Mesothelial cell of epicardium (in vitro differentiated cells): ENCODE measurements at places on chromosomes 7 and 10.

- DNase-seq = peak; percentile 71
These were observed 804 bp downstream of the UNC5B start for GRCh38 chr10:71213127-71213621.

DNA sequence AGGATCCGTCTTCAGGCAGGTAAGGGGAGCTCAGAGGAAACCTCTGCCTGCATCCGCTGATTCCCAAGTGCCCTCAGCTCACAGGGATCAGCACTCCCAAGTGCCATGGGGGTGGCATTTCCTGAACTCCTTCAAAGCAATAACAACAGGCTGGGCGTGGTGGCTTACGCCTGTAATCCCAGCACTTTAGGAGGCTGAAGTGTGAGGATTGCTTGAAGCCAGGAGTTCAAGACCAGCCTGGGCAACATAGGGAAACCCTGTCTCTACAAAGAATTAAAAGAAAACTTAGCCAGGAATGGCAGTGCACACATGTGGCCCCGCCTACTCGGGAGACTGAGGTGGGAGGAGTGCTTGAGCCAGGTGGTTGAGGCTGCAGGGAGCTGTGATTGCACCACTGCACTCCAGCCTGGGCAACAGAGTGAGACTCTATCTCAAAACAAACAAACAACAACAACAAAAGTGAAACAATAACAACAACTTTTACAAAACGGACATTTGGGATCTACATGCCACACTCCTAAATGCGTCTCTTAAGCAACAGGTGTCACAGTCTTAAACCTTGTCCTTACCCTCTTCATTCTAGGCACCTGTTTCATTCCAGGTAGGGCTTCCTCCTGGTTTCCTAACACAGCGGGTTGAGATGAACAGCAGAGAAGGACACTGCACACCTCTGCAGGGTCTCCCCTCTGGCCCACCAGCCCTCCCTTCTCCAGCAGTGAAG, 73.8 kb downstream of the PAXIP1 start:
- no peak for DNase-seq

DNA sequence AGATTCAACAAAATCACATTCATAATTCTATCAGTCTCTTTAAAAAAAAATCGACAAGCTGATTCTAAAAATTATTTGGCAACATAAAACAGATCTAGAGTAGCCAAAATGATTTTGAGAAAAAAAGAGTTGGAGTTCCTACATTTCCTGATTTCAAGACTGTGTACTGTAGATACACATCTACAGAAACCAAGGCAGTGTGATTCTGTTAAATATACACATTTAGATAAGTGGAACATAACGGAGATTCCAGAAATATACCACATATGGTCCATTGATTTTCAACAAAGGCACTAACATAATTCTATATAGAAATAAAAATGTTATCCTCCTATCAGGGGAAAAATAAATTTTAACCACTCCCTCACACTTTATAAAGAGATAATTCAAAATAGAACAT, 467.0 kb downstream of the ADRA2A start:
- DNase-seq = no peak

DNA sequence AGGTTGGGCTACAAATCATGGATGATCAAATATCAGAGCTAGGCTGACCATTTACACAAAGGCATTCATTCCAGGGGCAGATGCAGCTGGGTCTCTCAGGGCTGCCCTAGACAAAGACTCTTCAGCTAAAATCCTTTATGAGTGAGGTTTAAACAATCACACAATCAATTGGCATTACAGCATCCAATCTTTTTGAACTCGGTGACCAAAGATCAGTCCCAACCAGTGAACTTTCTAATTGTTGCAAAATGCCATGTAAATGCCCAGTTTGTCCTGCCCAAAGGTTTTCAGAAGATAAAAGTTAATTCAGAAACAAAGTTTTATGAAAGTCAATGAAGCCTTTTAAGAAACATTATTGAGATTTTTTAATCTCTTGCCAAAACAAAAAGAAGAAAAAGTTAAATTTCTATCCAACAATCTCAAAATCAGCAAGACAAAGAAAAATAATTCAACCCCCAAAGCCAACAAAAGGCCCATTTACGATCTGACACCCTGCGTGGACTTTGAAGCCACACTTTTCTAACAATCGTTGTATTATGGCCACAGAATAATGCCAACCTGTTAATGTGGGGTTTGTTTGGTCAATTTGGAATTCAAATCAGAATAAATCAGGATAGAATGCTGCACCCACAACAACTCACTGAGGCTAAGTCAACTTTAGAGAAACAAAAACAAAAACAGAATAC, 40.9 kb downstream of the GPR37 start:
- no peak for DNase-seq

- no peak for DNase-seq
These were observed 81.1 kb downstream of the RGS10 start for GRCh38 chr10:119461380-119461779.
